ENCODE measurements at places on chromosomes 5 and 9.

DNA sequence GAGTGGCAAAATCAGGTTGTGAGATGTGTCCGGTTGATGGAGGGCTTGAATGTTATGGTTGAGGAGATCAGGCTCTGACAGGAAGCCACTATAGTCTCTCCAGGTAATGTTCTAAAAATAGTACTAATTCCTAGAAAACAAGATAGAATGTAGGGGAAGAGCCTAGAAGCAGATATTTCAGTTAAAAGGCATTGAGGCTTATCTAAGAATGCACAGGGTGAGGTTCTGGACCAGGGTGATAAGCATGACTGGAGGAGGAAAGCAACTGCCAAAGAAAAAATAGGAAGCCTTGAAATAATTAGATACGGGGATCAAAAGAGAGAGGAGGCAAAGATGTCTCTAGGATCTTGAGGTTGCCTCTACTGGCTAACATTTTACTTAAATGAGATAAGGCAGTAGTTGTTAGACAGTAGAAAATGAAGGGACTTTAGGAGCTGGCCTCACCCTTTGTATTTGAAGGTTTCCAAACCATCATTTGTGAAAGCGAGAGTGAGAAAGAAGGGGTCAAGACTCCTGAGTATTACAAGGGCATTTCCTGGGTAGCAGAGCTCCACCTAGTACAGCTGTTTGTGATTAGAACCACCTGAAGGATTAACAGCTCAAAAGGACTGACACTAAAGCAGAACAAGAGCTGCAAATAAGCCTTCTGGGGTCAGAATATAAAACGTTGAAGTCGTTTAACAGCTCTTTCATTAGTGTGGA is 15.4 kb upstream of the ARL15 start:
- DNase-seq, result no peak

DNA sequence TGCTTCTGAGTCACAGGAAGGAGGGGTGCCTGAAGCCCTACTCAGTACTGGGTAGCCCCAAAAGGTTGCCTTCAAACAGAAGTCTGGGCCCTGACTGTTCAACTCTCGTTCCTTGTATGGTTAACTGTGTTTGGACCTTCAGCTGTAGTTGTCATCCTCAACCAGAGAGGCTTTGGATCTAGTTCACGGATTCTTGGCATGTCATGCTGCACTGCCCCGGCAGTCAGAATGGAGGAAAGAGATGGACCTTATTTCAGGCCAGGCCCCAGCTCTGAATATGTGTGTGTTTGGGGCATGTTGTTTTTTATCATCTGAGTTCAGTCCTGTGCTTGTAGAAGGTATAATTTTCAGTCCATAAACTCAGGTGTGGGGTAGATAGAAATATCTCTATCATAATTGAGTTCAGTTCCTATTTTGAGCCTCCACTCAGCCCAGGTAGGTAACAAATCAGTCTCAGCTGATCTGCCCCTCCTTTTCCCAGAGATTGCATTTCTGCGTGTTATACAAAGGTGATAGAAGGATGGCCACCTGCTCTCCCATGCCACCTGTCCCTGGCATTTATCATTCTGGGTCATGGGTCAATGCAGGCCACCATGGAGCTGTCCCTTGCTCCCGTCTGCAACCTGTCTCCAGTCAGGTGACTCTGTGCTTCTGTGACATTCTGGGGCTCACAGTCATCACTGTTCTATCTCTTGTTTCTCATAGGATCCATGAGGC is 127.5 kb upstream of the CPEB4 start:
- DNase-seq, result no peak

DNA sequence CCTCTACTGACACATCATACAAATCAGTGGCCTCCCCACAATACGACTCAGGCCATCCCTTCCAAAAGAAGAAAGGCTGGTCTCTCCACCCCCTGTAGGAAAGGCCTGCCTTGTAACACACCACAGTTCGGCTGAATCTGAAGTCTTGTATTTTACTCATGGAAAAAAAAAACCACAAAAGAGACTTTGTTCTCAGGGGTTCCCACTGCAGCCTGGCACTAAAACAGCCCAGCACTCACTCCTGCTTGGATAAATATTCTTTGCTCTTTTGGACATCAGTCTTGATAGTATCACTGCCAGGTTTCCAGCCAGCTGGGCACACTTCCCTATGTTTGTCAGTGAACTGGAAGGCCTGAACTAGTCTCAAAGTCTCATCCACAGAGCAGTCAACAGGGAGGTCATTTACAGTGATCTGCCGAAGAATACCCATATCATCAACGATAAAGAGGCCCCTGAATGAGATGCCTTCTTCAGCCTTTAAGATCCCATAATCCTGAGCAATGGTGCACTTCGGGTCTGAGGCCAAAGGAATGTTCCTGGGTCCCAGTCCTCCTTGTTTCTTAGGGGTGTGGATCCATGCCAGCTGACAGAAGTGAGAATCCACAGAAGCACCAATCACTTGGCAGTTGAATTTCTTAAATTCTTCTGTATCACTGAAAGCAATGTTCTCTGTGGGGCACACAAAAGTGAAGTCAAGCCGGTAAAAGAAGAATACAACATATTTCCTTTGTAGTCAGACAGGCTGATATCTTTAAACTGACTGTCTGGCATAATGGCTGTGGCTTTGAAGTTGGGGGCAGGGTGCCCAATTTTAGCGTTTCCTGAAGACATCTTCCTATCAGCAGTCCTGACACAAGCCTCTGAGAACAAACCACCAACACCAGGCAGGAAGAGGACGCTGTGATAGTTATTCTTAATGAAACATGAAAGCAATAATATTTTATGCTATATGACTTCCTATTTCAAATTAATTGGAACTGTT is 198.1 kb downstream of the LURAP1L start:
- no peak for DNase-seq

DNA sequence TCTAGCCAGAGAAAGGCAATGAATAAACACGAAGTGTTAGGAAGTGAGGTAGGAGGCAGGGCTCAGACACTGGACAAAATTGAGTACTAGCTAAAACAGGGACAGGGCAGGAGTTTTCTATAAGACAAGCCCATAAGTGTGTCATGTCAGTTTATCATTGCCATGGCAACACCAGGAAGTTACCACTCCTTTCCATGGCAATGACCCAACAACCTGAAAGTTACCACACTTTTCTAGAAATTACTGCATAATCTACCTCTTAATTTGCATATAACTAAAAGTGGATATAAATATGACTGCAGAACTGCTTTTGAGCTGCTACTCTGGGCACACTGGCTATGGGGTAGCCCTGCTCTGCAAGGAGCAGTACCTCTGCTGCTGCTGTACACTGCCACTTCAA is 442.5 kb upstream of the COX7C start:
- no peak for DNase-seq

DNA sequence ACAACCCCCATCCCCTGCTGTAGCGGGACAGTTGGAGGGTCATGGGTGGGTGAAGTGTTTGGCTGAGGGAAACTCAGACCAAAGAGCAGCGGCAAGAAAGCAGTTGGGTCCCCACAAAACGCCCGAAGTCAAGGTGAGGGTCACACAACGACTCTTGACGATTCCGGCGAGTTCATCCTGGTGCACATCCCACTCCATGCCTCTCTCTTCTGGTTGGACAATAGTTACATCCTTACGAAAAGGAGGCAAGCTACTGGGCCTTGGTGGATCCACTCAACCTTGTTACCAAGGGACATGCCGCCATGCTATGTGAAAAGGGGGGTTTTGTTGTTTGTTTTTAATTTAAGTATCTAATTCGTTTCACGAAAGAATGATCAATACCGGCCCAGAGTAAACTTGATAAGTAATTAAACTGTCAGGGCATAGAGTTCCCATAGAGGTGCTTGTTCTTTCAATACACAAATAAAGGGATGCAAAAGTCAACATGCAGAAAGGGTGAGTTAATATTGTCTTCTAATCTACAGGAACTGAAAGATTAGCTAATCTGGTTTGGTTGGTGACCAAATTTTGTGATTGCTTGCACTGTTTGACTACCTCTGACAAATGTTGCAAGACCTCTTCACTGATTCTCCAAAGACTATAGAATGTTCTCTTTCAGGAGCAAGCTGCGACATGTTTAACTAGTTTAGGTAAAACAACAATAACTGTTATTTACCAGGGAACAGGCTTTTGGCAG is 732 bp upstream of the SMIM15 start:
- no peak for DNase-seq

DNA sequence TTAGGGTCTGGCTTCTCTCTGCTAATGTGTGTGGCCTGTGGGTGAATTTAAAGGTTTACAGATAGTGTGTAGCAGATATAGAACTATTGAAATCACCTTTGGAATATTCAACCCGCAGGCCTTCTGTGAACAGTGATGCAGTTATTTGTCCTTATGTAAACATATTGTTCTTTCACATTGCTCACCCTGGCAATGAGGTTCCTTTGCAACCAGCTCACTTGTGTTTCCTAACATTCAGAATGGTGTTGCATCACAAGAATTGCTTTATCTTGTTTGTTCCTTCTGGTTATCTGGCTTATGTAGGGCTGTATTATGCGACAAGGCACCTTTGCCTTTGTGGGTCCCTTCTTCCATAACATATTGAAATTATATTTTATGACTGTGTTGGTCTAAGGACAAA is 370.3 kb downstream of the NNT start:
- no peak for DNase-seq

DNA sequence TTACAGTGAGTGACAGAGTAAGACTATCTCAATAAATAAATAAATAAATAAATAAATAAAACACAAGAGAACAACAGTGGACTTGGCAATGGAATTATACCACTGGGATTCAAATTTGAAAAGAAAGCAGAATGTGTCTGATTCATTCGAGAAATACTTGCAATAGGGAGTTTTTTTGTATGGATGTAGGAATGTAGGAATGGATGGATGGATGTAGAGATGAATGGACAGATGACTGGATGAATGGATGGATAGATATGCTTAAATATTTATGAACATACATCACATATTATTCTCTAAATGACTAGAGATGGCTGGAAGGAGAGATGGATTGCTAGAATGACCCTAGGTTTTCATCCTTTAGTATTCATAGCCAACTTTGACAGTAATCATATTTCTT is 22.0 kb upstream of the CEMIP2 start:
- no peak for DNase-seq

DNA sequence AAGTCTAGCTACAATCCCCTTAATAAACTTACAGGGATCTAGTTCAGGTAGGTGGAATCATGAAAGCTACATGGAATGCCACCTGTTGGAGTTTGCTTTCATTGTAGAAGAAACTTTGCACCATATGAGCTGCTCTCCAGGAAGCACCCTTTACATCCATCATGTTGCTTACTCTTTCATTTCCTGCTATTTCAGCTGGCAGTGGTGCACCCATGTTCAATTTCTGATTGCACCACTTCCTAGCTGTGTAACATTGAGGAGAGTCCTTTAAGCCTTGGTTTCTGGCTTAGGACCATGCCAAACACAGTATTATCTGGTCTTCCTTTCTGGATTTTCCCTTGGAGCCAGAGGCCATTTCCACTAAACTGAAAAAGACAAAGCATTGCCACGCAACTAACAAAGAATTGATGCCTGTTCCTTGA is 123.3 kb upstream of the SLC12A2 start:
- DNase-seq, result no peak

DNA sequence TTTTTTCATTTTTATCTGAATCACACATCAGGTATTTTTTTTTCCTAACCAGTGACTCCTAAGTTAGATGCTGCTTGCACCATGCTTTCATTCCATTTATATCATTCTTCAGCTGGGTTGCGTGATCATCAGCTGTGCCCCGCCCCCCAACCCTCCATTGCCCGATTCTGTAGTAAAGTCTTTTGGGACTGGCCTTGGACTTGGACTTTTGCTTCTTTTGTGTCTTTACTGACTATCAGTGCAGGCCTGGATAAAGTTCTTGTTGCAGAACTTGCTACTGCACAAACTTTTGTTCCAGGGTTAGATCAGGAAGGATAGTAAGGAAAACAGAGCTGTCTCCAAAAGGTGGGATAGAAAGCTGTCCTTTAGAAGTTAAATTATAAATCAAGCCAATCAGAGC is 38.5 kb downstream of the SLC22A5 start:
- no peak for DNase-seq

DNA sequence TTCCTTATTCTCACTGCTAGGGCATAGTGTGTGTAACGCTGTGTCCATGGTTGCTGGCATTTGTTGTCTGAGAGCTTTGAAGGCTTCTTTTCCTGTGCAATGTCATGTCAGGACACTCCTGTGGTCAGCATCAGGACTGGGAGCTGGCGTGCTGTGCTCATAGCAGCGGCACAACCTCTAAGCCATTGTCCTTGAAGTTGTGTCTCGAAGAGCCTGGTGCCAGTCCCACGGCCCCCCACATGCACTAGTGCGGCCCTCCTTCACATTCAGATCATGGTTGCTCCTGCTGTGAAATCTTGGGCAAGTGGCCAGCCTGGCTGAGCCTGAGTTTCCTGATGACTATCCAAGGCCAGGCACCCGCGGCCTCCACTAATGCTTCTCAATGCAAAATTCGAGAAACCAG is 32.4 kb downstream of the PDZD2 start:
- no peak for DNase-seq

DNA sequence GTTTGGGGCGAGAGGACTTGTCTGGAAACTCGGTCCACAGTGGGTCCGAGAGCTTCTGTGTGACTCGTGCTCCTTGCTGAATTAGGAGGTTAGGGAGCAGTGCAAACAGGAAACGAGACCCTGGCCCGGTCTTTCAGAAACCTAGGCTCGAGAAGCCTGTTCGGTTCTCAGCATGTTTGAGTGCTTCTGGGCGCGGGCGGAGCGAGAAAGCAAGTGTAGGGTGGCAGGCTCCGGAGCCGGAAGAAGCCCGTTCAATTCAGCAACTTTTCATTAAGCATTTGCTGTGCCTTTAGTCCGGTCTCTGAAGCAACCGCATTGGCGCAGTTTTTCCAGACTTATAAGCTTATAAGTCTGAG is 547 bp downstream of the CLTA start:
- DNase-seq, result no peak

DNA sequence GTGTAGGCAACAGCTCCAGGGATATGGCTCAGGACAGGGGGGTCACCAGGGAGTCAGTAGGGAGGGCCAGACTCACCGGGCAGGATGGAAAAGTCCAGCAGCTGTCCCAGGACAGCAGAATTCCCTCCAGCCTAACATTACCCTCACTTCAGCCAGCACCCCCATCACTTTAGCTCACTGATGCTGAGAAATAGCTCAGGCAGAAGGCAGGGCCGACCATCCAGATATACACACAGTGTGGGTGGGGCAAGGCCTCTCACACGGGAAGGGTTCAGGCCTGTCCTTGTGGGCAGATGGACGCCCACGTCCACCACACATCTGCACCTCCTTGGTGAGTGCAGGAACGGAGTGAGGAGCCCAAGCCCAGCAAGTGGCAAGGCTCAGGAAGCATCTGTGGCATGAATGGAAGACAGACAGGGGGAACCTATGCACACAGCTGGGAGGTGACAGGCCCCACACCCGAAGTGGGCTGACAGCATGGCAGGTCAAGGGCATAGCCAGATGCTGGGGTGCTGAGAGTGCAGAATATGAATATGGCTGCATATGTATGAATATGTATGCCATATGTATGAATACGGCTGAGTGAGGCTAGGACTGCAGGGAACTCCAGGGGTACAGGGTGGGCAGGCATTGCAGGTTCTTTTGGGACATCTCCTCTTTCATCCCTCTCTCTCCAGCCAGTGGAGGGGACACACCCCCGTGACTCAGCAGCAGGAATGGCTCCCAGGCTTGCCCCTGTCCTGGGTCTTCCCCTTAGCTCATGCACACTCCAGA is 17.0 kb downstream of the BICD2 start:
- no peak for DNase-seq

- no peak for DNase-seq
These were observed 141.8 kb downstream of the ZNF354C start for GRCh38 chr5:179201986-179202385.

All from fibroblast of skin of left quadriceps (primary cell).